CD14-positive monocyte (primary cell): ENCODE measurements at places on chromosomes 2 and 18.

GRCh38 chr2:239345251-239345650 is 55.6 kb downstream of the HDAC4 start:
- H3K27me3 ChIP-seq = no peaks in the 10 kb centered on the region
- no peak for DNase-seq
- no peak overlapping the region for H3K27ac ChIP-seq
- peaks cover 50% of the 10 kb centered on the region for H3K36me3 ChIP-seq

- H3K36me3 ChIP-seq = no peaks in the 10 kb centered on the region
- H3K4me3 ChIP-seq = no peak overlapping the region
- H3K27ac ChIP-seq = no peak overlapping the region
- no peaks in the 10 kb centered on the region for H3K27me3 ChIP-seq
- no peaks in the 10 kb centered on the region for H3K4me1 ChIP-seq
Measured at GRCh38 chr2:132975193-132976105, 305.4 kb upstream of the LYPD1 start.

GRCh38 chr2:102664471-102664909 is 45.1 kb downstream of the SLC9A2 start:
- no peaks in the 10 kb centered on the region for H3K36me3 ChIP-seq
- no peak overlapping the region for H3K4me3 ChIP-seq
- DNase-seq = no peak
- no peak overlapping the region for H3K27ac ChIP-seq
- H3K27me3 ChIP-seq = no peaks in the 10 kb centered on the region

- H3K4me1 ChIP-seq = no peaks in the 10 kb centered on the region
- no peaks in the 10 kb centered on the region for H3K27me3 ChIP-seq
- H3K36me3 ChIP-seq = peaks cover 58% of the 10 kb centered on the region
- H3K27ac ChIP-seq = no peak overlapping the region
Measured at GRCh38 chr2:168075446-168075845, 171.9 kb downstream of the STK39 start.
